ENCODE measurements at places on chromosomes 2 and 18.

DNA sequence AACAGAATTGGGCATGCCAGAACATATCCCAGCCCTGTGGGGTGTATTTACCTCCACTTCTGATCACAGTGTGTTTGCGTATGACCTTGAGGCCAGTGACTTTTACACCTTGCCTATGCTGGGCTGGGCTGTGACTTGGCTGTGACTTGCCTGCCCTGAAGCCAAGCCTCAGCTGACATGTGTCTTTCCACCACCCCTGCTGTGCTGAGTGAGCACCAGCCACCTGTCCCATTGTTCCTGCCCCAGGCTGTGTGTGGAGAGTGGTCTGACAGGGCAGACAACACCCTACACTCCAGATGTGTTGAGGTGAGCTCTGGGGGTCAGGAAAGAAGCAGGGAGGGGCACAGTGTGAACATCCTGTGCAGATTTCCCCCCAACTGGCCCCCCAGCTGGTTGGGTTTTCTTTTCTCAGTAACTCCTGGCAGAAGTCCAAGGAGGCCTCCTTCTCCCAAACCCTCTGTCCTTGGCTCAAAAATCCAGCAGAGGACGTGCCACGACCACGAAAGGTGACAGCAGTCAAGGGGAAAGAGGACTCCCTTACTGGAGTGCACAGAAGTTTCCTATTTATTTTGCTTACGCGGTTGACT is 5.1 kb upstream of the STEAP3 start:
- no peak for DNase-seq

DNA sequence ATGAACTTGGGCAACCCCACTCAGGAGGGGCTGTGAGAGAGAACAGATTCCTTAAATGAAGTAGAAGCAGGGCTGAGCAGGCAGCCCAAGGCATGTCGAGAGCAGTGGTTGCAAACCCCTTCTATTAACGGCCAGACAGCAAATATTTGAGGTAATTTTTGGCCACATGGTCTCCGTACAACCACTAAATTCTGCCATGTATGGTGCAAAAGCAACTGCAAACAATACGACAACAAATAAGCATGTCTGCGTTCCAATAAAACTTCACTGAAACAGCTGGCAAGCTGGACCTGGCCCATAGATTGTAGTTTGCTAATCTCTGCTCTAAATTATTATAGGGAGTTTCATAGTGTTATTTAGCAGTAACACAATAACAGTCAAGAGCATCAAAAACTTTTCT is 217.0 kb upstream of the ZNF521 start:
- DNase-seq = no peak

DNA sequence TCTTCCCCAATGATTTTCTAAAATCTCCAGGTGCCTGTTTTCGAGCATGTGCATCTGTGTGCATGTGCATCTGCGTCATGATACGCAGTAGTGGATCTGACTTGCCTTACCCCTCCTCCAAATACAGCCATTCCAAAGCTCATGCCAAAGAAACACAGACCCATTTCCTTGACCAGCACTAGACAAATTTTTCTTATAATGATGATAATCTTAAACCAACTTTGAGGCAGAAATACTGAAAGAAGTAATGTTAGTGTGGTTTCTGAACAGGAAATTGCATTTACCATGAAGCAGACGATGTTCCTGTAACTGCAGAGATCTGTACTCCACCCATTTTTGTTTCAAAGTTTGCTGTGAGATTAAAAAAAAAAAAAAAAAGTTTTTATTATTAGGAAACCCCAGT is 25.6 kb downstream of the CYTIP start:
- DNase-seq = no peak

- DNase-seq = no peak
Measured at GRCh38 chr2:15169326-15170069, 391.6 kb downstream of the NBAS start.

GRCh38 chr2:24220554-24221291 is 45.9 kb downstream of the FAM228A start:
- no peak for DNase-seq

DNA sequence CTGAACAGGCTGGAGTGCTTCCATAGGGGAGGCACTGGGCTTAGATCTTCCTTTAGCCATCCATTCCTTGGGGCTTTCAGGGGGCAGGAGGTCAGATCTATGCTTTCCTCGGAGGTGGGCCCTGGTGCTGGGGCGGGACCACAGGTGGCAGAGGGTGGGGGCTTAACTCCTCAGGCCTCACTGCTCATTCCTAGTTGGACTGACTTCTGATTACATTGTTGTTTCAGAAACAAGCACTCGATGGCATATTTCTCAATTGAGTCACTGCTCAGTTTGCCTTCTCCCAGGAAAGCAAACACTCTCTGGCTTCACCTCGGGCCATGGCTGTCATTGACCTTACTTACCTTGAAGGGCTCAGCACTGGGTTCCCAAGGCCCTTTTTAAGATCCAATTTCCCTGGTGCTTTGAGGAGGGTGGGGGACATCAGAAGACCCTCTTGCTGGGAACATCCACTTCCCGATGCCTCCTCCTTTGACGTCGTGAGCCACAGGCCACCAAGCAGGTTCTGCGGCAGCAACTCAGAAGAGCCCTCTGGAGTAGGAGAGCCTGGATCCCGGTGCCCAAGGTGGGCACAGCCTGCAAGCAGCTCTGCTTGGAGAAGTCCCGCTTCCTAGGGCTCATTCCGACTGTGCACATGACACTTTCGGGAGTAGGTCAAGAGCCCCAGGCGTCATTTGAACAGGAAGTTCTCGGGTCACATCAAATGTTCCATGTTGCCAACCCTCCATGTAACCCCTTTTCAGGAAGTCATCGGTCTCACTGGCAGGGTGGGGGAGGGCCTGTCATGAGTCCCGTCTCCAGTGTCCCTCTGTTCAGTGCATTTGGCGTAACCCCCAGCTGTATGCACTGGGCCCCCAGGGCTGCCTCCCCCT is 40.6 kb downstream of the SDC1 start:
- no peak for DNase-seq

DNA sequence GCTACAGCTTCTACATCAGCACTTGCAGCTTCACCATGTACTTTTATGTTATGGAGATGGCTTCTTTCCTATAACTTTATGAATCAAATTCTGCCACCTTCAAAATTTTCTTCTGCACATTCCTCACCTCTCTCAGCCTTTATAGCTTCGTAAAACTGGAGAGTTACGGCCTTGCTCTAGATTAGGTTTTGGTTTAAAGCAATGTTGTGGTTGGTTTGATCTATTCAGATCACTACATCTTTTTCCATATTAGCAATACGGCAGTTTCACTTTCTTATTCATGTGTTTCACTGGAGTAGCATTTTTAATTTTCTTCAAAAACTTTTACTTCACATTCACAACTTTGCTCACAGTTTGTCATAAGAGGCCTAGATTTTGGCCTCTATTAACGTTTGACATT is 242.9 kb upstream of the GYPC start:
- DNase-seq = no peak

- no peak for DNase-seq
Measured at GRCh38 chr2:205428811-205429210, 253.5 kb upstream of the NRP2 start.

DNA sequence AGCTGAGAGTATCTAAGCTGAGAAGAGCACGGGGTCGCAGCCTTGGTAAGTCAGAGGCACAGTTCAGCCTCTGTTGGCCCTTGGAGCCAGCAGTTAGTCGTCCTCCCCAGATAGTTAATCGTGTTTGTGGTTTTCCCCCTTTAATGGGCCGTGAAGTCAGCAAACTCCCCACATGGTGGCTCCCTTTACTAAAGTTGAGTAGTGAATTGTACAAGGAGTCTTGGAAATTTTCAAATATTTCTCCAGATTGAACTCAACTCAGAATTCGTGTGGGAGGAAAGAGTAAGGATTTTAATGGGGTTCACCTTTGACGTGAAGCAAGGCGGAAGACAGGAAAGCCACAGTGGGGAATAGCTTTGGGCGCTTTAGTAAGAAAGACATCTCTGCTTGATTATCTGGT is 2.4 kb upstream of the ADCYAP1 start:
- DNase-seq = no peak

DNA sequence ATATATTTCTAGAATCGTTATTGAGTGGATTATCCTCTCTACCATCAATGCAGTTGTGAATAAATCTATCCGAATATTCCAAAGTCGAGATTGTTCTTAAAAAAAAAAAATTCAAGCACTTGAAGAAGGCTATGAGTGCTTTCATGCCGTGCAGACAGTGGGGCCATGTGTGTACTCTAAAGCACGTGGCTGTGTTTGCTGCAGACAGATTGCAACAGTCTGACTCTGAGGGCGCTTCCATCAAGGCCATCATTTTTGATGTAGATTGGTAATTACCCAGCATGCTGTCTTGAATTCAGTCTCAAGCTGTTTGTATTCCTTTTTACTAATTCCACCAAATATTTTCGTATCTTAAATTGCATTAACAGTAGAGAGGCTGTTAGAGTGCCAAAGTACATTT is 325.9 kb upstream of the LINC00305 start:
- no peak for DNase-seq

- no peak for DNase-seq
Measured at GRCh38 chr2:149991576-149991975, 404.0 kb upstream of the MMADHC start.

DNA sequence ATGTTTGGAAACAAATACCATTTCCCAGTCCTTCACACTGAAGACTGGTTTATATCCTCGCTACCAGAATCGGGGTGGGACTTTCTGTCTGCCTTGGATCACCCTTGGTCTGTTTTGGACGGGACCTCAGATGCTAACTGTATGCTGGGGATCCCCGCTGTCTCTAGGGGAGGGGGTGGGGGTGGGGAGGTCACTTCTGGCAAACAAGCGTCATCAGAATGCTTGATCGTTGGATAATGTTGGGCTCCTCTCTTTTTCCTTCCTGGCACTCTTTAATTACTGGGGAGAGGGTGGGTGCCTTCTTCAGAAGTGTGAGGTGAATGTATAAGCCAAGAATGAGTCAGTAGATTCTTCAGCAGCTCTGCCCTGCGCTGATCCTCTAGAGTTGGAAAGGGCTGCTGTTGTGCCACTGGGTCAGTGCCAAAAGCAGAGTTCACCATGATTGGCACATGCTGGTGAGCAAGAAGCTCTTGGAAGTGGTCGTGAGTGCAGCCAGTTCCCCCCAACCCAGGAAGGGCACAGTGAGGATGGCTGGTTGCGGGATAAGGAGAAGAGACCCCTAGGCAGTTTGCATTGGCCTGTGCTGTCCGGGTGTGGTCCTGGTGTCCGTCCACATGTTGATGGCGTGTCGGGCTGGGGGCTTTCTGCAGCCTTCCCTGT is 32.2 kb downstream of the DGKD start:
- no peak for DNase-seq

GRCh38 chr2:224927011-224927410 is 115.3 kb downstream of the DOCK10 start:
- DNase-seq = no peak

DNA sequence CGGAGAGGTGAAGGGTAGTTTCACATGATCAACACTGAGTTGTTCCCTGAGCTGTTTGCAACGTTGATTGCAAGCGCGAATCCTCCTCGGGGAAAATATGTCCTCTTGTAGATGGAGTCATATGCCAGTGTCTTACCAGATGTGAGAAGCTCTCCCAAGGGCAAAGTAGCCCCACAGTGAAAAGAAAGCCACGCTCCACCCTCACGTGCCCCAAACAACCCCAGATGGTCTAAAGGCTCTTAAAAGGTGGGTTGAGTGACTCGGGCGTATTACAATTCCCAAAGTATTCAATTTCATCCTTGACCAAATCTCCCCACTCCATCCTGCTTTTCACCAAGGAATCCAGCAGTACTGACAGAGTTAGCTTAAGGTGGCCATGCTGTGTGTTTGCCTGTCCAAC is 332.1 kb upstream of the SOX11 start:
- no peak for DNase-seq

- DNase-seq = peak; percentile 29
Measured at GRCh38 chr18:29147944-29148343, 971.0 kb upstream of the CDH2 start.

DNA sequence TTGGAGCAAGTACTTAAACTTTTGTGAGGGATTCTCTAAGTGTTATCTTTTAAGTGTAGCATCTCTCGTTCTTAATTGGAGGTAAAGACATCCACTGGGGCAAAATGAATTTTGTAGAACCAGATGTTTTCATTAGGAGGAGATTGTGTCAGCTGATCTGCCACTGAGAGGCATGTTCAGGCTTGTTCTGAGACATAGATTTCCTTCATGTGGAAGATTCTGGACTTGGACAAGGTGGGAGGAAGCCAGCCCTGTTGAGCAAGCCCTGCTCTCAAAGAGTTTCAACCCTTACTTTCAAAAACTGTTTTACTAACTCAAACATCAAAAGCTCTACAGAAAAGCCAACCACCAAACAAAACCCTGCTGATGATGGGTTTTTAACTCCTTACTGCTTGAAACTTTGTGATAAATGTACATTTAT is 6.5 kb downstream of the MAP4K4 start:
- DNase-seq = no peak

GRCh38 chr2:109507828-109508227 is 105.9 kb downstream of the SEPTIN10 start:
- DNase-seq = no peak

- no peak for DNase-seq
Measured at GRCh38 chr2:2464643-2465042, 133.6 kb upstream of the MYT1L start.

DNA sequence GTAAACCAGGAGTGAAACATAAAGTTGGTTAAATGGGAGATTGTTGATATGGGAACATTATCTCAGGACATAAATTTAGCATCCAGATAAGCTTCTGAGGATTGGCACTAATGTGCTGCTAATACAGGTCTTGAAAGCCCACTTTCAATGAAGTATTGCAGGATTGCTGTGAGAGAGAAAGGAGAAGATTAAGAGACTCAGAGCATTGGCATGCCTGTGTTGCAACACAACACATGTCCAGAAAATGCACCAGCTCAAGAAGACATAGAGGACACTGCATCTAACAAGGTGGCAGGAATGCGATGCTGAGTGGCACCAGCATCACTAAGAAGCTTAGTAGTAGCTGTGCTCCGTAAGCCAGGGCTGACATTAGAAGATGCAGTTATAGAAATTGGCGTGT is 728.9 kb downstream of the SUCLG1 start:
- DNase-seq = no peak

DNA sequence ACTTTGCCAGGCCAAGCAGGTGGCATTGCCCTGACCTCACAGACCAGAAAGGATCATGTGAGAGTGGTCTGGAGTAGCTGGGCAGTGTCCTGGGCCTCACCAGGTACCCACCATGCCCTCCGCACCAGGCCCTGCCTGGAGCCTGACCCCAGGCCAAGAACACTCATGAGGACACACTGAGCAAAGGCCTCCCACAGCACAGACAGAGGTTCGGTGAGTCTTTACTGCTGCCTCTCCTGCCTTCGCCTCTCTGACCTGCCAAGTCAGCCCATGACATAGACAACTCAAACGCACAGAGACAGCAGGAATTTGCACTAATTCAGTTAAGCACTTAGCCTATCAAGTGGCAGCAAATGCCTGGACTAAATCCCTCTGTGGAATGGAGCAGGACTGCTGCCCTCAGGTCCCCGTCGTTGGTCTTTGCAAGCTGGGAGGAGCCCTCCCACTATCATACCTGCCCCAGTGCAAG is 62.5 kb downstream of the RHOB start:
- no peak for DNase-seq

DNA sequence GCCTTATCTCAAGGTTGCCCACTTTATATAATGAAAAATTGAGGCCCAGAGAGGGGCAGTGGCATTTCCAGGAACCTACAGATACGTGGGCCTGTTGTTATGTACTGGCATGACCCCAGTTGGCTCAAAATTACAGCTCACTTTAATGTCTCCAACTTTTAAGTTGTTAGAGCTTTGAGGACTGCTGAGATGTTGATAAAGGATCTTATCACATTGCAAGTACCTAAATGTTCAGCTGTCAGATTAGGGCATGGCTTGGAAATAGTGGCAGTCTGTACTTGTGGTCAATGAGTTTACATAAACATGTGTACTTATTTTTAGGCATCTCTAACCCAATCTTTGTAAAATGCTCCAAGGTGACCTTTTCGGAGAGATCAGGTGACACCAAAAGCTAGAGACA is 14.6 kb downstream of the SLC4A5 start:
- no peak for DNase-seq

All from WTC11 (cell line).